Right cardiac atrium (tissue), 5 donors: ENCODE measurements at places on chromosomes 5 and 9.
A peak's percentile ranks its signal among the peaks of the same experiment; 100 is the strongest.

GRCh38 chr5:168315416-168316138 lies 24.1 kb downstream of the WWC1 start:
- DNase-seq: no peak

DNA sequence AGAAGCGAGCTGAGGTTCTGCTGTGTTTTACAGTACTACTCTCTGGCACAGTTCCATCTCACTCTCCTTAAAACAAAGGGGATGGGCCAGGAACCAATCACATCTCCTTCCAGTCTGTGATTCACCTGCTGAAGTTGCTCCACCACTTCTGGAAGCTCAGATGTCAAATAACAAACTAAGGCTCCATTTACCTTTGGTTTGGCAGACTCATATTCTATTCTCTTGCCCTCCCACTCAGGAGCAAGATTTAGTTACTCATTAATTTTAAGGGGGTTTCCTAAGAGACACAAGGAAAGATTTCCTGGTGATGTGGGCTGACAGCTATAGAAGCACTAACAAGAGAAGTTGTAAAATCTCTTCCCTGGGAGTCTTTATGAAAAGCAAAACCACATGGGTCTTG lies 37.8 kb upstream of the KIF2A start:
- DNase-seq: no peak

DNA sequence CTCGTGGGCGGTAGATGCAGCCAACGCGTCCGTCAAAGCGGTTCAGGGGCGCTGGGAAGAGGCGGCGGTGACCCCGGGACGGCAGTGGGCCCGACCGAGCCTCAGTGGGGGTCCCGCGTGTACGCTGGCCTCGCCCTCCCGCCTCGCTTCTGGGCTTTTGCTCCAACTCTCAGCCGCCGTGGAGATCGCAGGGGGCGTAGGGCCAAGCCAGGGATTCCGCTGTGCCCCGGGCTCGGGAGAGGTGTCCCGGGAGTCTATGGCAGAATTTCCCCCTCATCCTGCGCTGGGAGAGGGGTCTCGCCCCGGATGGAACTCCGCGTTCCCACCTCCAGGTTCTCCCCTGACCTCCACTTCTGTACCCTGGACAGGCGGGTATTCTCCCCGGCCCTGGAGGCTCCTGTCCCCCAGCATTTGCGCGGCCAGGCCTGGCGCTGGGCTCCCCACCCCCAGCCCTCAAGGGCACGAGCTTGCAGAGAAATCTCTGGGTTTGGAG lies 131.9 kb downstream of the MRPL36 start:
- DNase-seq: no peak

DNA sequence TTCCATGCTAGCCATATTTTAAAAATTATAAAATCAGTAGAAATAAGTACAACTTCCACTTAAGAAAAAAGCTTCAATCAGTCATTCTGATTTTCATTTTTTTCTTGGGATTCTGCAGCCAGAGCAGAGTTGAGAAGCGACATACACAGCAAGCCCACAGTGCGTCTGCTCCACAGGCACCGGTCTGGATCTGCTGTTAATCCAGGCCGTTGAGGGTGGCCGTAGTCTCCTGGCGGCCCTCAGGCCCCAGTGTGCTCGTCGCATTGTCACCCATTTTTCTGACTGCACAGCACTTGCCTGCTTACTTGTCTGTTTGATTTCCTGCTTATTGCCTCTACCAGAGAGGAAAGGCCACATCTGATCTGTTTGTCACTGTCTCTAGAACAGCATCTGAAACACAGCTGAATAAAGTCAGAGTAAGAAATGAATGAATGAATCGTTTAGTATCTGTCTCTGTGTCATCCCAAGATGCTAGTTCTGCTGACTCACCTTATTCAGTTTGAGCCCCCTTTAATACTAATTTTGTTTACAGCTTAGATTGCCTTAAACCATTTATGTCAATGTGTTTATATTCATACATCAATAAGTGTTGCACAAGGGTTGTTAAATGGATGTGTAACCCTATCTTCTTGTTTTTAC lies 11.6 kb upstream of the ASPN start:
- DNase-seq: no peak

DNA sequence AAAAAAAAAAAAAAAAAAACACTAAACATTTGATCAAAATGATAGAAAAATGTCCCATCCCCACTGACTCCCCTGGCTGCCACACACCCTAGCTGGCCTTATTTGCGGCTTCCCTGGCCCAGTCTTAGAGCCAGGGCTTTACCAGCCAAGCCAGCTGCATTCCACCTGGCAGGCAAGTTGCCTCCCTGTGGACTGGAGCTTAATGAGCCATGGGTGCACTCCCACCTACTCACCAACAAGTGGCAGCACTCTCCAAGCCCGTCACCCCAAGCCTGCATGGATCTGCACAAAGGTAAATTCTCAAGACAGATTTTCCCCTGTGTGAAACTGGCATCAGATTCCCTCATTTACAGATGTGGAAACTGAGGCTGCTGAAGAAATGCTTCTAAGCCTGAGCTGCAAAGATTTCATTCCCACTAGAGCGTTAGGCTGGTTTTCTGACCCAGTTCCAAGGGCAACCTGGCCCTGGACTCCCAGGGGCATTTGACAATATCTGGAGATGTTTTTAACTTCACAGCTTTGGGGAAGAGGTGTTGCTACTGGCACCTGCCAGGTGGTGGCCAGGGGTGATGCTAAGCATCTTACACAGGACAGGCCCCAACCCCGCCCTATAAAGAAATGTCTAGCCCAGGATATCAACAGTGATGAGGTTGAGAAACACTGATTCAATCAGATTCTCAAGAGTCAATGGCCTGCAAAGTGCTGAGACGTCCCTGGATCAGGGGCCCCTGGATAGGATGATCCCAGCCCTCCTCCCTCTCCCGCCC lies 21.9 kb upstream of the VDAC1 start:
- DNase-seq: no peak

- DNase-seq: peak; percentile 77
These were observed 212.0 kb downstream of the ARHGAP26 start for GRCh38 chr5:142981886-142982820.

DNA sequence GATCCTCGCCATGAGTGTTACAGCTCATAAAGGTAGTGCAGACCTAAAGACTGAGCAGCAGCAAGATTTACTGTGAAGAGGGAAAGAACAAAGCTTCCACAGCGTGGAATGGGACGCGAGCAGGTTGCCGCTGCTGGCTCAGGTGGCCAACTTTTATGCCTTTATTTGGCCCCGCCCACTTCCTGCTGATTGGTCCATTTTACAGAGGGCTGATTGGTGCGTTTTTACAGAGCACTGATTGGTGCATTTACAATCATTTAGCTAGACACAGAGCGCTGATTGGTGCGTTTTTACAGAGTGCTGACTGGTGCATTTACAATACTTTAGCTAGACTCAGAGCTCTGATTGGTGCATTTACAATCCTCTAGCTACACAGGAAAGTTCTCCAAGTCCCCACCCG lies 13.9 kb downstream of the PLK2 start:
- DNase-seq: no peak

GRCh38 chr9:27227192-27227591 lies 69.8 kb downstream of the EQTN start:
- DNase-seq: no peak

DNA sequence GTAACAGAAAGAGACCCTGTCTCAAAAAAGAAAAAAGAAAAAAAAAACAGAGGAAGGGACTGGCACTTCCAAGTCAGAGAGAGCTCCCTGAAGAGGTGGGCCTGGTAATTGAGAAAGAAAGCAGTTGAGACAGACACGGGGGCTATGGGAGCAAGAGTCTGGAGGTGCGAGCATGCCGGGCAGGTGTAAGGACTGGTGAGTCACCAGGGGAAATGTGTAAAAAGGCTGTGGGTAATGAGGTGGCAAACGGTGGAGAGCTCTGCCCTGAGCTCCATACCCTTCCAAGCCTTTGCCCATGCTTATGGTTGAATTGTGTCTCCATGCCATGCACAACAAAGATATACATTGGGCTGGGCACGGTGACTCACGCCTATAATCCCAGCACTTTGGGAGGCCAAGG lies 18.0 kb upstream of the JADE2 start:
- no peak for DNase-seq
